Motor neuron (in vitro differentiated cells): ENCODE measurements at places on chromosomes 5 and 9. TPM values are rescaled to one million over a fixed set of nuclear protein-coding genes. Genes with fewer than 3 reads are reported as not detected.

The PCDHB16 gene
- total RNA-seq = 0.84 and 0.90 TPM in 2 replicates

The C8G gene
- 2.1 and 6.3 TPM in 2 replicates for total RNA-seq

The GLE1 gene
- total RNA-seq = 15.1 and 15.2 TPM in 2 replicates

The PCDHGA7 gene
- total RNA-seq = 0.32 and 0.41 TPM in 2 replicates

DNA sequence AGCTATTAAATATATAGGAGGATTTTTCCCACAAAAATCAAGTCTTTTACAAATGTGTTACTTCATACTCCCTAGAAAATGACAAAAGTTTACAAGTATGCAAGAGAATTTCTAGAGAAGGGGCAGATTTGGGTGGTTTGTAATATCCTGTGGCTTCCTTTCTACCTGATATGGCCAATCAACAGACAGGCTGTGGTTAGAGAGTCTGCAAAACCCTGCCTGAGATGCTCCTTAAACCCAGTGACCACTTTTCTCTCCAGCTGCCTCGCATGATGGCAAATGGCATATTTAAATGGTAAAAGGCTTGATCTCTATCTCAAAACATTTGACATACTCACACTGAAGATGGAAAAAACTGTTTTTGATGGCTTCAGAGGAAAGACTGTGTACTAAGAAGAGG, 550.1 kb upstream of the ZNF462 start:
- no peak for ATAC-seq

- ATAC-seq = no peak
Measured at GRCh38 chr9:34961574-34962490, 3.7 kb downstream of the PHF24 start.

GRCh38 chr9:116368680-116369079, 215.1 kb downstream of the PAPPA start:
- no peak for ATAC-seq
